Daoy (cell line): ENCODE measurements at places on chromosomes 7 and 10. TPM values are rescaled to one million over a fixed set of nuclear protein-coding genes. Genes with fewer than 3 reads are reported as not detected.

DNA sequence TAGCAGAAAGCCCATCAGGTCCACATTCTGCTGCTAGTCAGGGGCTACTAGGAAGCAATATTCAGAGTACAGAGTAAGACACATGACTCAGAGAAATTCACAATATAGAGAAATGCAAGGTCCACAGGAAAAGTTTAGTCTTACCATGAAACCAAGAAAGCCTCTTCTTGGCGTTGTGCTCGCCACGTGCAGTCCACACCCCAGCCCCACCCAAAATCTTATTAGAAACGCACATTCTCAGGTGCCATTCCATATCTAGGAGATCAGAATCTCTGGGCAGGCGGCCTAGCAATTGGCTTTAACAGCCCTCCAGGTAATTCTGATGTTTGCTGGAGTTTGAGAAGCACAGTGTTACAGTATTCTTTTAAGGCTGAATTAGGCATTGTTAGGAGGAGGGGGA is 15.8 kb upstream of the SAR1A start:
- no peak for DNase-seq

The TAX1BP1 gene
- 156 and 178 TPM in 2 replicates for total RNA-seq

DNA sequence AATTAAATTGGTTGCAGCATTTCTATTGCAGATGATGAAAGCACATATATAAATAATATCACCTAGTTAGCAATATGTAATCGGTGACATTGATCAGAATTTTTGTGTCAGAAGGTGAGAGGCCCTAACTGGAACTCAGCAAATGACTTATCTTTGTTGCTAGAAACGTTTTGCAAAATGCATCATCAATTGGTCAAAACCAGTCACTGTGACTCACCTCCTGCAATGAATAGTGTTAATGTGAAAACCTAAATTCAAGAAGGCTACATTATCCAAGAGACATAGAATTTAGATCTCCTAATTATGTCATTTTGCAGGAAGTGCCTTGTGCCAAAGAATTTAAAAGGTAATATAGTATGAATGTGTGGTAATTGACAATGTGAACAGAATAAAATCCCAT is 9.8 kb upstream of the PNLIPRP3 start:
- DNase-seq = peak; percentile 18

The MRLN gene
- total RNA-seq = 0.46 TPM in 1 of 2 replicates, not detected in the other

- DNase-seq = no peak
Measured at GRCh38 chr7:37493810-37494209, 45.1 kb upstream of the ELMO1 start.

DNA sequence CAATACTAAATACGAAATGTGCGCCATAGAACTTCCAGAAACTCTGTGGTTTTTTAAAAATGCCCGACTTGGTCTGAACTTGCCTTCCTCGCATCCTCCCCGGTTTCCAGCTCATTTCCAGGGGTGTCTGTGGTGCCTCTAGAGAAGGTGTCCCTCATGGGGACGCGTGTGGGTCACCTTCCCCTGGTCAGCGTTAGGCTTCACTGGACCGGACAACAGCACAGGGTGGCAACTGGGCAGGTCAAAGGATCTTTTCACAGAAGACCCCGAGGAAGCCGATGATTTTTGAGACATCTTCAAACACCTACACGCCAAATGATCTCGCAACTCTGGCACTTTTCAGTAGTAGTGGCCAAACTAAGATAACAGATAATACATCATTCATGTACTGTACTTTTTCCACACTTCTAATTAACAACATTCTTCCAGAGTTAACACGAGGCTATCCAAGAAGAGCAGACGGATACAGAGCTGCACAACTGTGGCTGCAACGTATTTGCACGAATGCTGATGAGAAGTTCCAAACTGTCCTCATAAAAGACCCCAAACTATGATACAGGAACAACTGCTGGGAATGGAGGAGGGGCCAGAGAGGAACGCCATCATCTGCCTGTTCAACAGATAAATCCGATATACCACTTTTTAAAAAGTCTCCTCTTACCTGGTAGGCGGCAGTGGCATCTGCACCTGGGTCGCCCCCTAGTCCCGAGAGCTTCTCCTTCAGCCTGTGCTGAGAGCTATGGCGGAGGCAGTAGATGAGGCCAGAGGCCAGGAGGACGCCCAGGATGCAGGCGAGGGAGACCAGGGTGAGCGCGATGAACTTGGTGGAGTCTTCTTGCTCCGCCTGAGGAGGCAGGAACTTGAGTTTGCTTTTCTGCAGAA is 345.5 kb downstream of the DNAJB6 start:
- peak; percentile 5 for DNase-seq

GRCh38 chr10:110530131-110530831 is 32.6 kb downstream of the DUSP5 start:
- DNase-seq = peak; percentile 83

- no peak for DNase-seq
Measured at GRCh38 chr7:35728412-35729060, 33.6 kb upstream of the HERPUD2 start.

DNA sequence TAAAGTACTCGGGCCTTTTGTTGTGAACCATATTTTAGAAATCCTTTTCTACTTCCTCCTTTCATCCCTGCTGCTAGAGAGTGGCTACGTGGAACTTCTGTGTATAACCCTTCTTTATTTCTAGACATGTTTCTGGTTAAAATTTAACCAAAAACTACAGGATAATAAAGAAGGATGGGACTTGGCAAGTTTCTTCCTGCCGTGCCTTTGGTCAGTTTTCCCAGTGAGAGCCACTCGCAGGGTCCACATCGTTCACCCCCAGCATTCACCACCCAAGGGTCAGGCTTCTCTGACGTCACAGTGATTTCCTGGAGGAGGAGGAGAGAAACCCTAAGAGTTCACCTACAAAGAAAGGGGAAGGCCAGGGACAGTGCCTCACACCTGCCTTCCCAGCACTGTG is 45.4 kb downstream of the NKX6-2 start:
- no peak for DNase-seq

The FAM25C gene
- total RNA-seq = not detected in 2 replicates

DNA sequence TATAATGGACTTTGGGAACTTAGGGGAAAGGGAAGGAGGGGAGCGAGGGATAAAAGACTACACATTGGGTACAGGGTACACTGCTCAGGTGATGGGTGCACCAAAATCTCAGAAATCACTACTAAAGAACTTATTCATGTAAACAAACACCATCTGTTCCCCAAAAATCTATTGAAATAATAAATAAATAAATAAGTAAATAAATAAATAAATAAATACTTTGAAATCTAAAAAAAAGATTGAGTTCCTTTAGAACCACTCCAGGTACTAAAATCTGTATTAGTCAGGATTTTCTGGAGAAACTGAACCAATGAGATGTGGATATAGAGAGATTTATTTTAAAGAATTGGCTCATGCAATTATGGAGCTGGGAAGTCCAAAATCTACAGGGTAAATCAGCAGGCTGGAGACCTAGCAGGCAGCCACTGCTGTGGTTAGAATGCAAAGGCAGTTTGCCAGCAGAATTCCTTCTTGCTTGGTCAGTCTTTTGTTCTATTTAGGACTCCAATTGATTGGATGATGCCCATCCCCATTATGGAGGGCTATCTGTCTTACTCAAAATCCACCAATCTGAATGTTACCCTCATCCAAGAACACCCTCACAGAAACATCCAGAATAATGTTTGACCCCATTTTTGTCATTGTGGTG is 8.9 kb downstream of the IGFBP1 start:
- peak; percentile 79 for DNase-seq

- DNase-seq = no peak
Measured at GRCh38 chr7:139799586-139799985, 21.8 kb upstream of the HIPK2 start.

DNA sequence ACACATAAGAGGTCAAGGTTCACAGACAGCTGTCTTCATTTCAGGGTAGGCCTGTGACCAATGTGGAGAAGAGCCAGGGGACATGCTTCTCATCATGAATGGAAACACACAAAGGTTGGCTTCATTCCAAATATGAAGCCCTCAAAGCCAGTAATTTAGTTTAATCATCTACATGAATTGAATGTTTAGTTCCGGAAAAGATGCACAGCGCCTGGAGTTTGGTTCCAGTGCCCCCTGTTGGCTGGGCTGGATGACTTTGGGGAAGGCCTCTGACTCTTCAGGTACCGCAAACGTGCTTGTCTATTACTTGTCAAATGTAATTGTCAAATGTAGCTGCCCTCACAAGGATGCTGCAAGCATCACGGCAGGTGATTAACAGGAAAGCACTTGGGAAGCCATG is 130.7 kb downstream of the ADRA2A start:
- DNase-seq = no peak

GRCh38 chr7:28054531-28055160 is 125.9 kb downstream of the JAZF1 start:
- DNase-seq = peak; percentile 36

DNA sequence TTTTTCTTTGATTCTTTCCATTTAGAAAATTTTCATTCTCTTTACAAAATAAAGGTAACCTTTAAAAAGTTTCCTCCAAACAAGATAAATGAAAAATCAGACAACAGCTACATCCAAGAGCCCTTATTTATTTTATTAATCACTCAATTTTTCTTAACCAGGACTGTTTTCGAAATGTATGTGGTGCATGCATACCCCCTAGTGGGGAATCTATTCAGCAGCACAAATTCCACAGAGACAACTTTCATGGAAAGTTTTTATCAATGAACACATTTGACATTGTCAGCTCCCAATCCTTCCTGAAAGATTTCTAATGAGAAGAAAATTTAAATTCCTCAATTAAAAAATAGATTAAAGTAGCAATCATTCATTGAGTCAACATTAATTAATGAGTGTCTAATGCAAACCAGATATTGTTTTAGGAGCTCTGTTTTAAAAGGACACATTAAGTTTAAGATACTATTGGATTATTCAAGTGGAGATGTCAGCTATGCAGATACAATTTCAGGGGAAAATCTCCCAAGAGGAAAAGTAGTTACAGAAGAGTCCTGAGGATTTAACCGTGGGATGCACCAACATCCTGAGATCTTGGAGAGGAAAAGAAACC is 5.2 kb upstream of the HTR7 start:
- DNase-seq = no peak

The RAMP3 gene
- not detected in 2 replicates for total RNA-seq

DNA sequence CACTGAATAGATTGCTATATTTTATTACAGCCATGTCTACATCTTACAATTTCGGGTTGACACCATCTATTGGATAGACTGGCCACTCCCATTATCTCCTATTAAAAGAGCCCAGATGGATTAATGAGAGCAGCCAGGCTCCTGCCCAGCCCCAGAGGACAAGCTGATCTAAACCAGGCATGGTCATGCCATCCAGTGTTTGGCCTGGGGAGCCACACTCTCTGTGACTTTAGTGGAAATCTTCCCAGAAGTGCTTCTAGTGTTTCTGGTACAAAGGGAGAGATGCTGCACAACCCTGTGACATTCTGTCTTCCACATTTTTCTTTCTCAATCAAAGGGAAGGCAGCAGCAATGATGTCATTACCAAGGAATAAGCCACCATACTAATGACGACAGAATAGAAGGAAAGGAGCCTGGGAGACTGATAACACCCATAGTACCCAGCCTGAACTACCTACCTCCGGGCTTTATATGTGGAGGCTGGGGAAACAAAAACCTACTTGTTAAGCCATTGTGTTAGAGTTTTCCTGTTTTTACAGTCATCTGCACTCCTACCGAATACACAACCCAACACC is 5.0 kb downstream of the NEBL start:
- DNase-seq = no peak

GRCh38 chr7:41774966-41775365 is 72.1 kb upstream of the INHBA start:
- DNase-seq = no peak
